Fibroblast of mammary gland (primary cell): ENCODE measurements at places on chromosomes 2 and 18.
A peak's percentile ranks its signal among the peaks of the same experiment; 100 is the strongest.

GRCh38 chr2:42091671-42092070 lies 43.9 kb downstream of the PKDCC start:
- no peak for DNase-seq

GRCh38 chr18:51802569-51803428 lies 537.2 kb upstream of the DCC start:
- no peak for DNase-seq

DNA sequence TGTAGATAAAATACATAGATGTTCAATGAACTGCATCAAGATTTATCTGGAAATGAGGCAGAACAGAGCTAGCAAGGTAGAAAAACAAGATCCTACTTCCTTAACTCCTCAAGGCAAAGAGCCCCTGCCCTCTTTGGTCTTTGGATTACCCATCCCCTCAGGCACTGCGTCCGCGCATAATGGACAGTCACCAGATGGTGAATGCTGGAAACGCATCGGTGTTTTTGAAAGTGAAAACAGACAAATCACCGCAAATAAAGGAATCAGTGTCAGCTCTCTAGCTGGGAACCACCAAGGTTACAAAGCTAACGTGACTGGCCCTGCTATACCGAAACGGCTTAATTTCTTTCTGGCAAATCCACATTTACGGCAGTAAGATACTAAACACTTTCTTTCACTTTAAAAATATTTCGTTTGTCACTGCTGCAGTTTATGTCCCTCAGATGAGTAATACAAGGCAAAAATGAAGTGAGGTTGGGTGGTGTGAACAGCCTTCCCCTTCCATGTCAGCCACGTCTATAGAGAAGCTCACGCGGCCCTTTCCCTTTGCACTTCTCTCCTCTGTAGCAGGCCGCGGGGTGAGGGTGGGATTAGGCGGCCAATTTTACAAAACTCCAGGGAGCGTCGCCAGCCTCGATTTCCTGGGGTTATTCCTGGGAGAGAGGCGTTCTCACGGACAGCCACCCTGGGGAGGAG lies 627 bp upstream of the GALR1 start:
- DNase-seq: no peak

- no peak for DNase-seq
Observed at GRCh38 chr2:122707224-122707824, 951.9 kb downstream of the TSN start.

DNA sequence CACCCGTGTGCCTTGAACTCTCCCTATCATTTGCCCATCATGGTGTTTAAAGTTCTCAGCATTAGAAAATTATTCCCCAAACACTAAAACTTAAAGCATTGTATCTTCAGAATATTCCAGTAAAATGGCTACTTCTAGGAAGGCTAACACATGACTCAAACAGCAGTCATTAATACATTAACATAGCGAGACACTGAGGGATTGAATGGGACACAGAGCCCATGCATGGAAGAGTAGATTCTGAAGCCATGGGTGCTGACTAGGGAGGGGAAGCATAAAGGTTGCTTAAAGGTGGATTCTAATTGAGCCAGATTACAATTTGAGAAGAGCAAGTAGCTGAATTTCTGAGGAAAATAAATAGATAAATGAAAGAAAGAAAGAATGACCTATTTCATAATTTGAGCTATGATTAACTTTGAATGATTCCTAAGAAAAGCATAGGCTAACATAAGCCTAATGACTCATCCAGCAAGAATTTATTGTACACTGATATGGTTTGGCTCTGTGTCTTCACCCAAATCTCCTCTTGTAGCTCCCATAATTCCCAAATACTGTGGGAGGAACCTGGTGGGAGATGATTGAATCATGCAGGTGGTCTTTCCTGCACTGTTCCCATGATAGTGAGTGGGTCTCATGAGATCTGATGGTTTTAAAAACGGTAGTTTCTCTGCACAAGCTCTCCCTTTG lies 79.8 kb upstream of the PIK3C3 start:
- DNase-seq: peak; percentile 65

GRCh38 chr2:74026687-74027241 lies 42.1 kb downstream of the TET3 start:
- no peak for DNase-seq

DNA sequence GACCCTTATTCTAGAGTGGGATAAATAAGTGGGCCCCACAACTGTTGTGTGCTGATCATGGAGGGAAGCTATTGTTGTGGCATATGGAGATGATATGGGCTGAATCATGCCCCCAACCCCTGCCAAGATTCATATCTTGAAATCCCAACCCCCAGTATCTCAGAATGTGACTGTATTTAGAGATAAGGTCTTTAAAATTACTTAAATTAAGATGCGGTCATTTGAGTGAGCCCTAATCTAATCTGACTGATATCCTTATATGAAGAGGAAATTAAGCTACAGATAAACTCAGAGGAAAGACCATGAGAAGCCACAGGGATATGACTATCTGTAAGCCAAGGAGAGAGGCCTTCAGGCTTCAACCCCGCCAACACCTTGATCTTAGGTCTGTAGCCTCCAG lies 188.3 kb upstream of the RND3 start:
- DNase-seq: no peak

- no peak for DNase-seq
Observed at GRCh38 chr2:103285354-103285753, 523.5 kb downstream of the TMEM182 start.

DNA sequence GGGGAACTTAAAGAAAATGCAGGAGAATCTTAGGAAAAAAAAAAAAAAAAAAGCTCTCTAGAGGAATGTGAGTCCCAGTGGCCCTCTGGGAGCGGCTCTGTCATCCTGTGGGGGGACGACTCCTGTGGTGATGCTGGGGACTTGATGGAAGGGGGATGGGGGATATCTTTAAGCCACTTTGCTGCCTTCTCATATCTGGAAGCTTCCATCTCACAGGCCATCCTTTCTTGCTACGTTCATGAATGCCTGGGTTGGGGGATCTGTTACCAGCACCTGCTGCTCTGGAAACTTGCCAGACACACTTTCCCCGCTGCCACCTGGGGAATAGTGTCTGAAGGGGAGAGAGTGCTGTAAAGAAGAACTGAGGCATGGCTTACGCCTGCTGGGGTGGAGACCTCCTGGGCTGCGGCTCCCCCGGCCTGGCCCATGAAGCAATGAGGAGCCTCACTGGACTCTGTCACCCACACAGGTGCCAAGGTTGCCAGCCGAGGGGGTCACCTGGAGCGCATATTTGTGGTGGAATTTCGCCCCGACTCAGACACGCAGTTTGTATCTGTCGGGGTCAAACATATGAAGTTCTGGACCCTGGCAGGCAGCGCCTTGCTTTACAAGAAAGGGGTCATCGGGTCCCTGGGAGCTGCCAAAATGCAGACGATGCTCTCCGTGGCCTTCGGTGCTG lies 92.8 kb downstream of the RTN4 start:
- DNase-seq: no peak

DNA sequence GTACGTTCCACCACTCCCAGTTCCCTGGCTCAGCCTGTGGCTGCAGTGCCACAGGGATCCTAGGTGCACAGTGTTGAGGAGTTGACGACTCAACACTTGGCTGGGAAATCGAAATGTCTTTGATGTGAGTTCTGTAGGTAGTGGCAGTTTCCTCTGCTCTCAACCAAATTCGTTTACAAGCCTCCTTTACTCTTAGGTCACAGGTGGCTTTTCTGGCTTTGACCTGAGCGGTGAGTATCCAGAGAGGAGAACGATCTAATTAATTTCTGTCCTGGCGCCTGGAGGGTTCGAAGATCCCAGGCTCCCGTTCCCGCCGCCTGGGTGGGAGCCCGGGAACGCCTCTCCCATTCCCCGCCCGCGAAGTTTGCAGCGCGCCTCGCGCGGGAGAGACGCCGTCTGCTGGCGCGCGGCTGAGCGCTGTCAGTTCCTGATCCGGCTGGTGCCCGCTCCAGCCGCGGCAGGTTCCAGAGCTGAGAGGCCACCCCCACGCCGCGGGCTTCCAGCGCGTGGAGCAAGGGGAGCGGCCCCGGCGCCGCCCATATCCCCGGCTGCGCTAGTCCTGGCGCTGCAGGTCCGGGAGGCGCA lies at the start of gene LAMA3:
LAMA3 (plus strand) TSS at position 423 of the 585 bp plus-strand sequence. CDS start 231 bp downstream, outside the sequence.
- peak; percentile 30 for DNase-seq

GRCh38 chr2:200243441-200243840 lies 63.1 kb upstream of the SPATS2L start:
- no peak for DNase-seq

GRCh38 chr2:172893671-172894070 lies 158.0 kb downstream of the RAPGEF4 start:
- no peak for DNase-seq

GRCh38 chr2:9336576-9337314 lies 86.6 kb downstream of the ITGB1BP1 start:
- peak; percentile 97 for DNase-seq

GRCh38 chr2:60678551-60678950 lies 77.5 kb upstream of the PAPOLG start:
- no peak for DNase-seq

- DNase-seq: peak; percentile 96
Observed at GRCh38 chr2:43059183-43059897, 167.1 kb downstream of the ZFP36L2 start.

DNA sequence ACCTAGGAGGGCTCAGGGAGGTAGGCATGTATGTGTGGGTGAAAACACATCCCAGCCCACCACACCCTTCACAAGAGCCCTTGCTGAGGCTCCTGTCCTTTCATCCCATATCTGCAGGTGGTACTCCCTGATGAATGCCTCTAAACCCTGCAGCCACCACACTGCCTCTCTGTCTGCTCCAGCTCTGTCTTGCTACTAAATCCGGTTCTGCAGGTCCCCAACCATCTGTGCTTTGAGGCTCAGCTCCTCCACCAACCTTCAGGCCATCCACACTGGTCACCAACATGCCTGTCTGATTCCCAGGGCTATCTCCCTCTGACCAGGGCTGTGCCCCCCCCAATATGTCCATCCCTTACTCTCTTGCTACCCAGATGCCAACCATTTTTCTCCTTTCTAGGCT lies 92.7 kb downstream of the BIN1 start:
- no peak for DNase-seq

GRCh38 chr2:105409717-105410116 lies 10.9 kb upstream of the FHL2 start:
- peak; percentile 95 for DNase-seq

GRCh38 chr18:76450452-76451395 lies 44.3 kb downstream of the ZNF516 start:
- peak; percentile 78 for DNase-seq
